Kidney epithelial cell (primary cell): ENCODE measurements at places on chromosomes 16 and 17. TPM values are rescaled to one million over a fixed set of nuclear protein-coding genes. Genes with fewer than 3 reads are reported as not detected.

GRCh38 chr16:30786936-30787612 lies at the start of gene ZNF629:
Gene ZNF629, minus strand, starts transcription at chr16:30787205. Its CDS starts 2,723 bp downstream, at chr16:30784482.
- no peak for DNase-seq

MMP2 gene
- 188 and 216 TPM in 2 replicates for total RNA-seq

DNA sequence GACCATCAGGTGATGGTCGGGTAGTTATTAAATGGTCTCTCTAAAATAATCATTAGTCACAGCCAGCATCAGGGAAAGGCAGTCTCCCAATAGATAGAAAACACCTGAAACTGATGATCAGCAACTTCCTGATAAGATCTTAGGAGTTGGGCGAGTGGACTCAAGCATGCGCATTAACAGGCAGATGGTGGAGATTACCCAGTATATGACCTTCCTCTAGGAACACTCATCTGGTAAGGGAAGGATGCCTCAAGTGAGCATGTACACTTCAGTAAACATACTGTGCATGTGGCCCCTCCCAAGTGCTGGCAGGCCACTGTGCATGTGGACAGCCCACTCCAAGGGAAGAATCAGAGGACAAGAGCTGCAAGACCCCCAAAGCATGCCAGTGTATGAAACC lies 105.9 kb downstream of the ABCC12 start:
- DNase-seq, result no peak

SMIM5 gene
- 0.89 and 1.7 TPM in 2 replicates for total RNA-seq

SPN gene
- total RNA-seq, result 0.27 and 1.0 TPM in 2 replicates

DNAH17 gene
- total RNA-seq, result 0.25 and 1.8 TPM in 2 replicates

PIRT gene
- not detected in 2 replicates for total RNA-seq

- DNase-seq, result no peak
Observed at GRCh38 chr17:27631411-27631760, 398 bp downstream of the LGALS9 start.

DNA sequence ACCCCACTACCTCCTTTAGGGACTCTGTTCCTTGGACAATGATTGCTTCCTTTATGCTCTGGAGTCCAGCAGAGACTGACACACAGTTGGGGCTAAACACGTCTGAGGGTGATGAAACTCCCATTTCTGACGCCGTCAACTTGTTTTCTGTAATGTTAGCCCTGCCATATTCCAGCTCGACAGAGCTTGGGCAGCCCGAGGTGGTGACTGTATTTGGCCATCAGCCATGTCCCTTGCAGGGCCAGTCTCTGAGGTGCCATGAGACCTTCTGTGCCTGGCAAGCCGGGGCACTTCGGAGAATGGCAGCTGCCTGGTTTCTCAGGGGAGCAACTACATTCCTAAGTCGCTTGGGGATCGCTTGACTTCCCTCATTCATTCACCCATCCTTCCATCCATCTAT lies 278.9 kb upstream of the TNRC6C start:
- DNase-seq, result no peak

GRCh38 chr16:79848719-79849118 lies 248.2 kb upstream of the MAF start:
- no peak for DNase-seq

TNFRSF13B gene
- not detected in 2 replicates for total RNA-seq

TMEM235 gene
- not detected in 2 replicates for total RNA-seq

DNA sequence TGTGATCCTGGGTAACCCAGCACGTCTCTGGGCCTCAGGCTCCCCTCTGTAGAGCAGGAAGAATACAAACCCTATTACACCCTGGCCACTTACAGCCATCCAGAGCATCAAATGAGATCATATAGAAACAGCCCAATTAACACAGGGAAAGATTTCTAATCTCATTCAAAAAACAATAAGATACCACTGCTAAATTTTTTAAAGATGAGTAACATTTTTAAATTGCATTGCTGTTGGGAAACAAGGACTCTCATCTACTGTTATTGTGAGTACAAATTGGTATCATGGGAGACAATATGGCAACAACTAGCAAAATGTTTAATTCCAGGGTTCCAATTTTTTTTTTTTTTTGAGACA lies 41.1 kb downstream of the SRL start:
- DNase-seq, result no peak

- peak; percentile 88 for DNase-seq
Observed at GRCh38 chr17:58232707-58233156, 5.7 kb upstream of the LPO start.

DNA sequence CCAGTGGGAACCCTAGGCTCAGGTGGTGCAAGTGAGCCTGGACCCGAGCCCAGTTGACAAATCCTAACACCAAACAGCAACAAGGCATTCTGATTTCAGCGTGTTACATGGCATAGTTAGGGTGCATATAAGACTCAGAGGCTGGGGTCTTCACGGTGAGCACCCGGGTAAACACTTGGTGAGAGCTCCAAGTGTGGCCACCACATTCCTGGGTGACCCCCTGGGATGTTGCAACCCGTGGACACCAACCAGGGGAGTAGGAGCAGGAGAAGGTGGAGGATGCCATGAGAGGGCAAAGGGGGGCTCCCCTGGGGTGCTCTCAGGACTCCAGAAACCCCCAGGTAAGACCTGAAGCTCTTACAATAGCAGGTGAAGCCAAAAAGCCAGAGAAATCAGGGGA lies 69.9 kb upstream of the CDH5 start:
- no peak for DNase-seq

DNA sequence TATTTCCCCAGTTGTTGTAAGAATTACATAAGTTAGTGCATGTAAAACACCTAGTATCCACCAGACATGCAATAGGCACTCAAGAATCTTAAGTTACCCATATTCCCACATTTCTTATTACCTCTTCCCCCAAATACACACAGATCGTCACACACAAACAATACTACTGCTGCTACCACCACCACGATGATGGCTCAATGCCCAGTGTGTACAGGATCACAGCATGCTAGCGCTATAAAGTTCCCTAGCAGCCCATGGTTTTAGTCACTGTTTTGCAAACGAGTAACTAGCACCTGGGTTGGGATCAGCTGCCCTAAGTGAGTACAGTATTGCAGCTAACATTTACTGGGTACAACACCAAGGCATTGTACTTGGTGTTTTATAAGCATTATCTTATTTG lies 411.7 kb downstream of the UTP18 start:
- no peak for DNase-seq
